ENCODE measurements at places on chromosomes 3 and 15.

DNA sequence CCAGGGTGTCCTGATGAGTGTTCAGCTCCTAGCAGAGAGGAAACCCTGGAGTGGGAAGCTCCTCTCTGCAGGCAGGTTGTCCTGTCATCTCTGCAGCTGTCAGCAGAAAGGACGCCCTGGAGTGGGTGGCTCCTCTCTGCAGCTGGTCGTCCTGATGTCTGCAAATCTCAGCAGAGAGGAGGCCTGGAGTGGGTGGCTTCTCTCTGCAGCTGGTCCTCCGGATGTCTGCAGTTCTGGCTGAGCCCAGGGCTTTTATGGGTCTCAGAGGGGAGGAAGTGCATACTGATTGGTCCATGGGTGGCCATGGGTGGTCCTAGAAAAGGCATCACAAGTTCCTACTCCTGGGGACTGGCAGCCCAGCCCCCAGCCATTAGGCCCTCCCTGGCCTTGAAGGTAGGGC lies 102.6 kb upstream of the BNIP2 start:
- DNase-seq, result peak; percentile 19

- no peak for DNase-seq
Measured at GRCh38 chr3:142647856-142648255, 51.7 kb downstream of the PLS1 start.

DNA sequence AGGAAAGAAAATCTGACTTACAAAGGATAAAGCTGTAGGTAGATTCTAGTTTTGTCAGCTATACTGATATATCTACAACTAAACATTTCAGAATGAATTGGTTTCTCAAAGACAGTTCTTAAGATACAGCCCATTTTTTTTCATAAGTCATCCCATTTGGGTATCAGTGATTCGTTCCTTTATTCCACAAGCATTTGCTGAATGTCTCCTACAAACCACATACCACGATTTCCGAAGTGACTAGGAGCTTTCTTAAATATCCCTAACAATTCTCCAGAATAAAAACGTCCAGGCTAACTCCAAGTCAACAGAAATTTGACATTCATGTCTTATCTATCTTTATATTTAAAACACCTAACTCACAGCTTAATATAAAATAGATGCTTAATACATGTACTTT lies 59.8 kb downstream of the TP53BP1 start:
- no peak for DNase-seq

GRCh38 chr15:42694398-42694797 lies 42.5 kb downstream of the CDAN1 start:
- no peak for DNase-seq

GRCh38 chr3:39189959-39190269 lies 2.5 kb downstream of the XIRP1 start:
- peak; percentile 80 for DNase-seq

GRCh38 chr15:67808821-67809220 lies 16.5 kb upstream of the SKOR1 start:
- no peak for DNase-seq

- no peak for DNase-seq
Measured at GRCh38 chr3:9349321-9350117, 13.3 kb upstream of the THUMPD3 start.

- no peak for DNase-seq
Measured at GRCh38 chr3:185030951-185031350, 121.9 kb downstream of the C3orf70 start.

DNA sequence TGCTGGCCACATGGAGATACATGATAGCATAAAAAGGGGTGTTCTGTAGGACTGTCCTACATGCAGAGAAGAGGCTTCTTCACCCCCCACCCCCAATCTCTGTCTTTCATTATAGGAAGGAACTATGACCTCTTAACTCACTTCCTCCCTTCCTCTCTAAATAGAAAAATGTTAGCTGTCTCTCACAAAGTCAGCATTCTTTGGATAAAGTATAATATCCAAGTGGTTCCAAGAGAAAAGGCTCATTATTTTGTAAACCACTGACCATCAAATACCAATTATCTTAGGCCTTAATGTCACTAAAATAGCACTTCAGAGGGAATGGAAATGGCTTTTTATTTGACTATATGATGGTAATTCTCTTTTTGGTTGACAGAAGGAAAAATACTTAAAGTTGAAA lies 95.3 kb upstream of the SLC2A2 start:
- DNase-seq, result no peak

GRCh38 chr3:178367817-178368617 lies 168.2 kb upstream of the KCNMB2 start:
- no peak for DNase-seq

DNA sequence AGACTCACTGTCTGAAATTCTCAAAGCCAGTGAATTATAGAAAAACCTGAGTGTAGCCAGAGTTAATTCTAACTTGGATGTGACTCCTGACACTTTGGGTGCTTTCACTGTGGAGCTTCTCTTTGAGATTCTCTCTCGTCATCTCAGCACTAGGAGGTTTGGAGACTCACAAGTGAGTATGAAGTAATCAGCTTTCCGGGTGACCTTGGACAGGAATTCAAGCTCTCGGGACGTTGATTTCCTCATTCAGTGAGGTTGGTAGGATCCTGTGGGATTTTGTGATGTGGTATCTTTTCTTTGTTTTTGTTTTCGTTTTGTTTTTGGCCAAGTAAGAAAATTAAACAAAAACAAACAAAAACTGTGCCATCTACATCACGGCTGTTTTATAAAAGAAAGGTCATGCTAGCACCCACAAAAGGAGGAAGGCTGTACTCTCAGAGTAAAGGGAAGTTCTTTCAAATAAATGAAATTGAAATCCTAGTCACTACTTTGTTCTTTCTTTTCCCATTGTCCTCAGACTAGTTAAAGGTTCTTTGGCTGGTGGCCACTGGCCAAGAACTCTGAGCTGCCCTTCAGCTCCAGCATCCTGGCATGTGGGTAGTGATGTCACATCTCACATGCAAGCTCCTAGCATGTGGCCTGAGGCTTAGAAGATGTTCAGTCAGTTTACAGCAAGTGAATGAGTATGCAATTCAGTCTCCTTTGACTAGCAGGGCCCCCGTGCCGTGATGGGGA lies 263.3 kb upstream of the TPM1 start:
- no peak for DNase-seq

DNA sequence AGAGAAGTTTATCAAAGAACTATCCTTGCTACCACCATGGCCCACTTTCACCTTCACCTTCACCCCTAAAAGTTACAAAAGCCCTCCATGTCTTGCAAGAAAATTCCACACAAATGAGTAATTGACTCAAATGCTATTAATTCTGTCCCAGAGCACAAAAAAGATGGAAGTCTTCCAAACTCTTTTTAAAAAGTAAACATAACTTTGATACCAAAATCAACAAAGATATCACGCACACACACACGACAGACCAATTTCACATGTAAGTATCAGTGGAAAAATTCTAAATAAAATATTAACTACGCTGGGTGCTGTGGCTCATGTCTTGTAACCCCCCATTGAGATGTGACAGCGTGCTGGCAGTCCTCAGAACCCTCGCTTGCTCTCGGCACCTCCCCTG lies 1.1 kb upstream of the MCCC1 start:
- DNase-seq, result no peak

- DNase-seq, result no peak
Measured at GRCh38 chr3:108289159-108289558, 7.2 kb upstream of the HHLA2 start.

- no peak for DNase-seq
Measured at GRCh38 chr3:127440384-127440783, 150.1 kb downstream of the TPRA1 start.

DNA sequence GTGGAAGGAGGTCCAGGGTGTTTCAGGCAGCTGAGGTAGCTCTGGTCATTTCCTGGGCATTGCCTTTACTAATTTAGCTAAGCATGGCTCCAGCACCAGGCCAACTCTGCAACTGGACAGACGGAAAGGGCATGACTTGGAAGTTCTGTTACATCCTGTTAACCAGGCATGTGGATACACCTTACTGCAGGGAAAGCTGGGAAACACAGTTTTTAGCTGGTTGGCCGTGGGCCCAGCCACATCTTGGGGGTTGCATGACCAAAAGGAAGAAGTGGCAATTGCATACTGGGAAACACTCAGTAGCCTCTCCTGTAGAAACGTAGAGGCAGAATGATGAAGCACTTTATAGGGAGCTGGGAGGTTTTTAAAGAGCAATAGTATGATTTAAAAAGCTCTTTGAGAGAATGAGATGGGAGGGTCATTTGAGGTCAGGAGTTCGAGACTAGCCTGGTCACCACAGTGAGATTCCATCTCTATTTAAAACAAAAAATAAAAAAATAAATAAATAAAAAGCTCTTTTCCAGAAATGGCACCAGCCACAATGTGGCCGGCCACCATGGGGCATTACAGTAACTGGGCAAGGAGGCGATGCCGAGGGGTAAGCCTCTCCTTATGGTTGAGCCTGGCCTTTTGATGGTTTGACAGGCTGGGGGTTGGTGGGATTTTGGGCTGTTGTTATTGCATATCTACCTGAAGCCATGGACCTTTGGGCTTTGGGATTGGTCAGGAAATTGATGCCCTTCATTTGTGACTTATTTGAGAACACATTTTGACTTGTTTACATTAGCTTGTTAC lies 28.6 kb downstream of the TRAK1 start:
- no peak for DNase-seq
